ENCODE measurements at places on chromosomes 1 and 21.

GRCh38 chr1:235910357-235911299 is 43.9 kb upstream of the LYST start:
- DNase-seq: no peak

DNA sequence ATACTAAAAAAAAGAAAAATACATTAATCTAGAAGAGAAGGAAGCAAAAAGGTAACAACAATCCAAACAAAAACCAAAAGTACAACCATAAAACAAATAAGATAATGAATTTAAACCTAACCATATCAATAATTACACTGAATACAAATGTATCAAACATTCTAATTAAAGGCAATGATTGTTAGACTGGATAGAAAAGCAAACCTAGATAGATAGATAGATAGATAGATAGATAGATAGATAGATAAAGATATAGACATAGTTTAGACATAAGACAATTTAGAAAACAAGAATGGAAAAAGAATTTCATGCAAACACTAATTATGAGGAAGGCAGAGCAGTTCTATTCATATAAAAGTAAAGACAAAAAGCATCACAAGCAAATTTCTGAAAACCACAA is 24.9 kb downstream of the DENND1B start:
- DNase-seq: no peak

- no peak for DNase-seq
Observed at GRCh38 chr1:48576565-48576964, 104.6 kb upstream of the SPATA6 start.

DNA sequence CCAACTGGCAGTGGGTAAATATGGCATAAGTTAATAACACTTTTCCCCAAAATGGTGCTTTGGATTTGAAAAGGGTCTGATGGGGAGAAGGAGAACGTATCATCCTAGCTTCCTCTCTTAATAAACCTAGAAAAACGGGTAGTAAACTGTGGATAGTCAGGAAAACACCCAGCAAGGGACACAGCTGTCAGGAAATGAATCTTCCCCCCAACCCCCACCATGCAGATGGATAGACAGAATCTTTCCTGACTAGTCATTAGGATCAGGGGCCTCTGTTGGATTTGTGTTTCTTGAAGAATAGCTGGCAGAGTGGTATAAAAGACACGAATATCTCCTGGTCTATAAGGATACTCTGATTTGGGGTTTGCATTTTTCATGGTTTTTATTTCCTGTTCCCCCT is 22.5 kb upstream of the LAX1 start:
- no peak for DNase-seq

DNA sequence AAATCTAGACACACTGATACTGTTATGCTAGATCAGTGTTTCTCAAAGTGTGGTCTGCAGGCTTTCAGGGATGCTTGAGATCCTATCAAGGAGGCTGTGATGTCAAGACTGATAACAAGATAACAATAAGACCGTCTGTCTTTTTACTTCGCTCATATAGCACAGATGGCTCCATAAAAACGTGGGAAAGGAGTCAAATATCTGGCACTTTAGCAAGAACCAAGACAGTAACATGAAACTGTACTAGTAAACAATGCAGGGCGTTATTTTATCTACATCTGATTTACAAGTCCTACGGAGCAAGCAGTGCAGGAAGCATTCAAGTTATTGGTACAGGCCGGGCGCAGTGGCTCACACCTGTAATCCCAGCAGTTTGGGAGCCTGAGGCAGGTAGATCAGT is 3.6 kb upstream of the SPRR3 start:
- no peak for DNase-seq

GRCh38 chr1:3053986-3054385 is 15.0 kb upstream of the PRDM16 start:
- DNase-seq: no peak

DNA sequence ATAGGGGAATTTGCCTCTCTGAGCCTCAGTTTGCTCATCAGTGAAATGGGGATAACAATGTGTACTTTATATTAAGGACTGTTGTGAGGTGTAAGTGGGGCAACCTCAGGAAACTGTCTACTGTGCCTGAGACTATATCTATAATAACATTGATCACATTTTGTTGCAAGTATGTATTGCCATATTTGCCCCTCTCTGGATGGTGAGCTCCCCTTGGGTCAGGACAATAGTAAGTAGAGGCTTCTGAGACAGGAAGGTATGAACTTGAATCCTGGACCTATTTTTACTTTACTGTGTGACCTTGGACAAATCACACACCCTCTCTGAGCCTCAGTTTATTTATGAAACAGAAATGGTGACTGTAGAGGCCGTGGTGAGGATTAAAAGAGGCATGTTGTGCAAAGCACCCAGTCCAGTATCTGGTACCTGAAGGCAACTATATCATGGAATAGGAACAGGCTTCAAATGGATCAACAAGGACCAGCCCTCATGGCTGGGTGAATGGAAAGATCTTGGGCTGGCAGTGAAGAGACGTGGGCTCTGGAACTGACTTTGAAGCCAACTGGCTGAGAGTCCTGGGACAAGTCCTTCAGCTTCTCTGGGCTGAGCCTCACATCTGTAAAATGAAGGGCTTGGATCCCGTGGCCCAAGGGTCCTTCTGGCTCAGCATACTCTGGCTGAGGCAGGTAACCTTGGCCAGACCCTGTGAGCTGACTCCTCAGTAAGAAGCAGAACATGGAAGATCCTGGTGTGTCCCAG is 35.0 kb upstream of the ID3 start:
- no peak for DNase-seq

GRCh38 chr1:41918450-41919043 is at the start of gene HIVEP3:
HIVEP3 (minus strand) TSS chr1:41918922.
- peak; percentile 52 for DNase-seq

DNA sequence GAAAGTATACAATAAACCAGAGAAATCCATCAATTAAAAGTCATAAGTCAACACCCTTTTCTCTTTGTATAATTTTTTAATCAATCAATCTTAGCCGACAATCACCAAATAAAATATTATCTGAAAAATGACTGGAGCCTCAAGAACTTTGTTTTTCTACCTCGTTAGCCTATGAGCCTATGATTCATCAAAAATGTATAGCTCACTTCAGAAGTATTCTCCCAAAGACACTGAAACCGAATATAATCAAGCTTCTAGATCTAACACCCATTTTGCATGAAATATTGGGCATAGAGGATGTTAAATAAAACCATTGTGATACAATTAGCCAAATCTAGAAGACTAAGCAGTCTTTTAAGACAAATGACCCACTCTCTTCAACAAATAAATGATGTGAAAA is 17.8 kb upstream of the RSBN1 start:
- no peak for DNase-seq

GRCh38 chr1:25503551-25504426 is 39.6 kb upstream of the LDLRAP1 start:
- DNase-seq: no peak

- DNase-seq: no peak
Observed at GRCh38 chr1:207302618-207303393, 18.7 kb upstream of the CD55 start.

DNA sequence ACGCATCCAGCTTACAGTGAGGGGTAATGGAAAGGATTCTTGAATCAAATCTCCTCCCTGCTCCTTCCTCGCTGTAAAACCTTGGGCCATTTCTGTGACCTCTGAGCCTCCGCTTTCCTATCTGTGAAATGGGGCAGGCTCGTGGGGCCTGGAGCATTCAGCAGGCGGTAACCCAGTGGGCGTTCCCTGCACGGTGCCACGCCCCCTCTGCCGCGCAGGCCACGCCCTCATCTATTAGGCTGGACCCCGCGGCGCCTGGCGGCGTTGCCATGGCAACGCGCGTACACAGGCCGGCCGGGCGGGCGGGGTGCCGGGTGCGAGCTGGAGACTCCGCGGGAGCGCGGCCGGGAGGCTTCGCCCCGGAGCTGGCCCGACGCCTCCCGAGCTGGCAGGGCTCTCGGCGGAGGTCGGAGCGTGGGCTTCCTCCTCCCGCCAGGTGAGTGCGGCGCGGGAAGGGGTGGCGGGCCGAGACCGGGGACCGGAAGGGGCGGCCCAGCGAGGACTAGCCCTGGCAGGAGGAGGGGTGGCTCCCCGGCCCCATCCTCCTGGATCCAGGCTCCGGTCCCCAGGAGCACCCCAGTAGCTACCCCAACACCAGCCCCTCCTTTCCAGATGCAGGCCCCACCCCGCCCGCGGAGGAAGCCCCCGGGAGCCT is at the start of gene FHAD1:
TSS of gene FHAD1 (plus strand) at position 264 of the 655 bp plus-strand sequence. CDS start 4,562 bp downstream, outside the sequence.
- no peak for DNase-seq

DNA sequence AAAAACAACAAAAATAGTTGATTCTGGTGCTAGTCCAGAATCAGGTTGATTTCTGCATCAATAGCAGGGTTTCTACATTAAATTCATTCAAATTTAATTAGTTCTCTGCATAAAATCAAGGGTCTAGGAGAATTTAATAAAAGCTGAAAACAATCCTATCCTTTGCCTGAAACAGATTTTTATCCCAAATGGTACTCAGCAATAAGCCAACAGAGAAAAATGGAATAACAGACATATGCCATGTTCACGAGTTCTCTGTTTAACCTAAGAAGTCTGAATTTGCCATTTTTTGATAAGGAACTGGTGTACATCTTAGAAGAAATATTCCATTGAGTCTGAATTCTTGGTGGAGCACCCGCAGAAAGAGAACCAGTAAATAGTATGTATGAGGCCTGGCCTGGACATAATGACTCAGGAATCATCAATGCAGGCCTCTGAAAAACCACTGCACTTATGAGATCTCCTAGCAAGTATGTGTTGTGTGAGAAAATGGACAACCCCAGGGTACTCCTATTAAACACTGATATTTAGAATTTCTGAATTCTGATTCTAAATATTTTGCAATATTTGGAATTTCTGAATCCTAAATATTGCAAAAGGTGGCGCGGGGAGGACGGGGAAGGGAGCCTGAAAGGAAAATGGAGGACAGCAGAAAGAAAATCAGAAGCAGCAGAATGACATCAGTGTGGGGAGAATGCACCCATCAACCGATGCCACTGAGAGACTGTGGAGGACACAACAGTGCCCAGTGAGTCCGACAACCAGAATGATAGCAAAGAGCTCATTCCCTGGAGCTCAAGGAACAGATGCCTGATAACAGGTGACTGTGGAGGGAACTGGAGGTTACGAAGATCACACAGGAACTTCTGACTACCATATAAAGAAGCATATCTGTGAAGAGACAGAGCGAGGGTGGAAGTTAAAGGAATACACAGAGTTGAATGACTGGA is 97.6 kb downstream of the APP start:
- no peak for DNase-seq

- peak; percentile 65 for DNase-seq
Observed at GRCh38 chr1:231093156-231093922, 53.3 kb upstream of the FAM89A start.

DNA sequence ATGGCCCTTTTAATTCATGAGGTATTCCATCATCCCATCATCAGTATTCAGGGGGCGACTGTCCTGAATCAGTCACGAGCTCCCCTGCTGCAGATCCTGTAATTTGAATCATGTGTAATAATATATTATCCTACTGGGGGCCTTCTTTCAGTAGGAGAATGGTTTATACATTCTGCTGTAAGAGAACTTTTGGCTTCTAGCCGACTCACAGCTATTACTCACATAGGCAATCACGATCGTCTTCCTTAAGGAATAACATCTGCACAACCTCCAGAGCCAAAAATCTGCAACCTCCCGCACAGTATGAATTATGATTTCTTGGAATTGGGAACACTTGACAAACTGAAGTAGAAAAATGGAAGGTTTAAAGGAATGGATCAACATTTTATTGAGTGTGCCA is 343.0 kb downstream of the USP25 start:
- peak; percentile 66 for DNase-seq

GRCh38 chr21:35467566-35467965 is 418.5 kb upstream of the RUNX1 start:
- no peak for DNase-seq

- DNase-seq: no peak
Observed at GRCh38 chr1:180600343-180600742, 31.5 kb upstream of the XPR1 start.

DNA sequence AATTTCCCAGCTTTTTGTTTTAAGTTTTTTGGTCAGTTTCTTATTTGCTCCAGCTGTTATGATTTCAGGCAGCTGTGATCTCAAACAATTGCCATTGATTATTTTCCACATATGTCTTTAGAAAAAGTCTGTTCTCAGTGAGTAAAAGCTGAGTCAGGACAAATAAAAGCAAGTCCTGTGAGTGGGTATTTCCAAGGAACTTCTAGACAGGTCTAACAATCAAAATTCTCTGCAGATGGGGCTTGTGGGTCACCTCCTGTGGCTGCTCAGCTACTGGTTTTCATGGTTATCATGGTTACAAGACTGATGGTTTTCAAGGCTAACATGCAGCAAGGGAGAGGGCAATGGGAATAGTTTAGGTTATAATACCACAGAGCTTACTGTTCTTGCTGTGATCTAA is 585.7 kb downstream of the LMO4 start:
- DNase-seq: no peak

GRCh38 chr1:65068202-65069010 is 79.6 kb upstream of the AK4 start:
- DNase-seq: peak; percentile 63

DNA sequence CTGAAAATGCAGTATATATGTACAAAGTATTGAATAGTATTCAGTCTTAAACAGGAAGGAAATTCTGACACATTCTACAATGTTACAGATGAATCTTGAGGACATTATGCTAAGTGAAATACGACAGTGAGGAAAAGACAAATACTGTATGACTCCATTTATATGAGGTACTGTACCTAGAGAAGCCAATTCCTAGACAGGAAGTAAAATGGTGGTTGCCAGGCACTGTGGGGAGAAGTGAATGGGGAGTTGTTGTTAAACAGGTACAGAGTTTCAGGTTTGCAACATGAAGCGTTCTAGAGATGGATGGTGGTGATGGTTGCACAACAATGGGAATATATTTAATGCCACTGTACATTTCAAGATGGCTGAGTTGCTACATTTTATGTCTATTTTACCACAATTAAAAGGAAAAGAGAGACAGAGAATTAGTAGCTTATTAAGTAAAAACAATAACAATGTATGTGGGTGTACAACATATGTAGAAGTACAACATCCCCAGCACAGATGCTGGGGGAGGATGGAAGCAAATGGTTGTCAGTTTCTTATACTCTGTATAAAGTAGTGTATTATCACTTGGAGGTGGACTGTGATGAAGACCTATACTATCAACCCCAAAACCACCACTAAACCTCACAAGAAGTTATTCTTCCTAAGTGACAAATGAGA is 3.9 kb upstream of the RAB4A start:
- no peak for DNase-seq

GRCh38 chr1:233331676-233332519 is 4.4 kb downstream of the MAP3K21 start:
- no peak for DNase-seq

DNA sequence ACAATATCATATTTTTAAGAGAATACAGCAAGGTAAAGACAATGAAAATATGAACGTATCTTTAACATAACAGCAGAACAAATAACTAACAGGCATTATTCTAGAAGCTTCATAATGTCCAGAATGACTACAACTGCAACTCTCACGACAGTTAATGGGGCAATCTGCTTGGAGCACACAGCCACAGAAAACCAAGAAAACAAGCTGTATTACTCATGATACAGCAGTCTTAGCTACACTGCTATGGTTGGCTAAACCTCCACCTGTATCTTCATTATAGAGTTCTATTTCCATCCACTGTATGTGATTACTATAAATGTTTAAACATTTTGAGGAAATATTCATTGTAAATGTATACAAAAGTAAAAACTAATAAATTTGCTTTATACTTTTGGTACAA is 139.9 kb downstream of the DPYD start:
- DNase-seq: no peak

Data from midbrain (tissue), 1 donor.